ENCODE measurements at places on chromosomes 7 and 10.

DNA sequence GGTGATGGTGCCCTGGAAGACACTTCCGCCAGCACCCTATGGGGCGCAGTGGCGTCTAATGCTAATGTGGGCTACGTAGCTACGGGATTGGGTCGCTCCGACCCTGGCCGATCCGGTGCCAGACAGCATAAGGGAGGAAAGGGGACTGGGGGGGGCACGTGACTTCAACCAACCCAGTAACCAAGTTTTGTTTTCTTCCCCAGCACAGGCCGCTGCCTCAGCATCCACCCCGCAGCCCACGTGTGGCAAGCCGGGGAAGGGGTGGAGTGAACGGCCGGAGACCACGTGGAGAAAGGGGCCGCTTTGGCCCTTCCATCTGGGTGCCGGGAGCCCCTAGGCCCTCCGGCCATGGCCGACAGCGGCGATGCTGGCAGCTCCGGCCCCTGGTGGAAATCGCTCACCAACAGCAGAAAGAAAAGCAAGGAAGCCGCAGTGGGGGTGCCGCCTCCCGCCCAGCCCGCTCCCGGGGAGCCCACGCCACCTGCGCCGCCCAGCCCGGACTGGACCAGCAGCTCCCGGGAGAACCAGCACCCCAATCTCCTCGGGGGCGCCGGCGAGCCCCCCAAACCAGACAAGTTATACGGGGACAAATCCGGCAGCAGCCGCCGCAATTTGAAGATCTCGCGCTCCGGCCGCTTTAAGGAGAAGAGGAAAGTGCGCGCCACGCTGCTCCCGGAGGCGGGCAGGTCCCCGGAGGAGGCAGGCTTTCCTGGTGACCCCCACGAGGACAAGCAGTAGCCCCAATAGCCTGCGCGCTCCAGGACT lies 2.5 kb downstream of the PRR15 start:
- DNase-seq, result no peak

GRCh38 chr7:7857143-7857583 lies 111.4 kb upstream of the GLCCI1 start:
- DNase-seq, result no peak

DNA sequence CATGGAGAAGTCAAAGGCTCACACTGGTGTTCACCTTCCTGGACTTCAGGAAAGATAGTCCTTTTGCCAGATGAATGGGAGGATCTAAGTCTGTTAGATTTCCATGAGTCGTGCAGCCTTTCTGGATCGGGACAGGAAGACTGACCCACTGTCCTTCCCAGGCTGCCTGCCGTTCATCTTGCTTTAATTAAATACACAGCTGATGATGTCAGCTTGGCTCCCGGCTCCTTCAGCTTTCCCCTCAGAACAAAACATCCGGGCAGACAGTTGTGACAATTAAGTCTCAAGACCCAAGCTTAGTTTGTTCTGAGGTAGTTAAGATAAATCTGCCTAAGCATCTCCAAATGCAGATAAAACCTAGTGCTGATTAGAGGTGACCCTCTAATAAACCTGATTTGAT lies 58.6 kb downstream of the AUTS2 start:
- DNase-seq, result no peak

- DNase-seq, result no peak
These were observed 402 bp upstream of the TMEM168 start for GRCh38 chr7:112790586-112791003.

GRCh38 chr10:119655566-119656001 lies 4.4 kb downstream of the BAG3 start:
- no peak for DNase-seq

- no peak for DNase-seq
These were observed 142.6 kb upstream of the KAT6B start for GRCh38 chr10:74683621-74684364.

DNA sequence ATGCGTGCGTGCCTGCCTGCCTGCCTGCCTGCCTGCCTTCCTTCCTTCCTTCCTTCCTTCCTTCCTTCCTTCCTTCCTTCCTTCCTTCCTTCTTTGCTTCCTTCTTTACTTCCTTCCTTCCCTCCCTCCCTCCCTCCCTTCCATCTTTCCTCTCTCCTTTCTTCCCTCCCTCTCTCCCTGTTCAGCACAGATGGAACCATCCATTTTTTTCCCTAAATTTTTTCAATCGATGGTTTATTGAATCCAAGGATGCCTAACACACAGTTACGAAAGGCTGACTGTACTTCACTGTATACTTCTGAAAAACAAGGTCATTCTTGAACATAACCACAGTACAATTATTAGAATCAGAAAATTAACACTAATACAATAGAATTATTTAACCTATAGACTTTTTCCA lies 53.8 kb downstream of the ABCA13 start:
- DNase-seq, result no peak

GRCh38 chr10:91665842-91666241 lies 33.0 kb upstream of the PPP1R3C start:
- DNase-seq, result no peak
